ENCODE measurements at places on chromosomes 3 and 15. TPM values are rescaled to one million over a fixed set of nuclear protein-coding genes. Genes with fewer than 3 reads are reported as not detected.

- no peak for DNase-seq
These were observed 607.9 kb upstream of the KCNMB2 start for GRCh38 chr3:177928172-177928873.

GRCh38 chr3:108757404-108757982, at the start of gene RETNLB:
Gene RETNLB (minus strand): TSS chr3:108757410. CDS start chr3:108757185, 225 bp downstream.
- no peak for DNase-seq

DNA sequence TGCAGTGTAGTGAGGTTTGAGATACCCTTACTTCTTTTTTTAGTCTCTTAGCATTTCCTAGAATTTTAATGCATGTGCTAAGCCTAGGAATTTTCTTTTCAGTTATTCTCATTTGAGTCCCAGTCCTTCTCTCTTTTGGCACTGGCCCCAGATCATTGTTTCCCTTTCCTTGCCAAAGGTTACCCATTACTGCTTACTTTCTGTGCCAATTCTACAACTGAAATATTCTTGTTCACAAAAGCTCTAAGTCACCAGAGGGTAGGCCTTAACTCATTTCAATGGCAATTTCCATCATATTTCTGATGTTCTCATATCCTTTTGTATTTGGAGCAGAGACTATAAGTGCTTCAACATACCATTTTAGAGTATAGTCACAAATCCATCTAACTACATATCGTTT, 199.6 kb upstream of the CBLB start:
- no peak for DNase-seq

DNA sequence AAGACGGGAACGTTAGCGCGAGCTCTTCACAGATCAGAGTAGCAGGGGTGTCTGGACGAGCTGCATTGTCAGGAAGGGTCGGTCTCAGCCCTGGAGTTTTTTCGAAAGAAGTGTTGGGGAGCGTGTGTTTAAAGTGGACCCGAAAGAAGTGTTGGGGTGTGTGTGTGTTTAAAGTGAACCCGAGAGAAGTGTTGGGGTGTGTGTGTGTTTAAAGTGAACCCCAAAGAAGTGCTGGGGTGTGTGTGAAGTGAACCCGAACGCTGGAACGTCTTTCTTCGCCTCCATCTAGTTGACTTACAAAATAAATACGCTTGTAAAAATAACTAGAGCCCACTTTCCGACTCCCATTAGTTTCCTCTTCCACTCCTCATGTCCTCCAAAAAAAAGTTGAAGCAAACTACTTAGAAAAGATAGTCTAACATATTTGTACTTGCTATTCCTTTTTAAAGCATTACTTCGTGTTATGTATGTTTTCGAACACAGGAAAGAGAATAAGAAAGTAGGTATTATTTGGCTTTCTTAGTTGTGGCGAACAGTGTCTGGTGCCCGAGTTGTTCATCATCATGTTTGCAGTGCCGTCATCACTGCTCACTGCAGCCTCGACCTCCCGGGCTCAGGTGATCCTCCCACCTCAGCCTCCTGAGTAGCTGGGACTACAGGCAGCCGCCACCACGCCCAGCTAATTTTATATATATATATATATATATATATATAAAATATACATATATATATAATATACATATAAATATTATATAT, 1.0 kb downstream of the LRCH3 start:
- DNase-seq: peak; percentile 75

- DNase-seq: no peak
These were observed 33.6 kb downstream of the CD276 start for GRCh38 chr15:73717802-73718201.

- DNase-seq: no peak
These were observed 60.2 kb downstream of the IL16 start for GRCh38 chr15:81256916-81257315.

Gene CLCN2
- 8.3 TPM for total RNA-seq

Gene ITIH1
- not detected for total RNA-seq

Gene WDR93
- total RNA-seq: not detected
